ENCODE measurements at places on chromosomes 3 and 15.

DNA sequence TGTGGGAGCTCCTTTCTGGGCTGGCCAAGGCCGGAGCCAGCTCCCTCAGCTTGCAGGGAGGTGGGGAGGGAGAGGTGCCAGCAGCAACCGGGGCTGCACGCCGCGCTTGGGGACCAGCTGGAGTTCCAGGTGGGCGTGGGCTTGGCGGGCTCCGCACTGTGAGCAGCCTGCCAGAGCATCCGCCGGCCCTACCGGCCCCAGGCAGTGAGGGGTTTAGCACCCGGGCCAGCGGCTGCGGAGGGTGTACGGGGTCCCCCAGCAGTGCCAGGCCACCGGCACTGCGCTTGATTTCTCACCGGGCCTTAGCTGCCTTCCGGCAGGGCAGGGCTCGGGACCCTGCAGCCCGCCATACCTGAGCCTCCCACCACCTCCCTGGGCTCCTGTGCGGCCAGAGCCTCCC is 651.0 kb upstream of the ARPP21 start:
- no peak for DNase-seq

- DNase-seq: no peak
These were observed 16.1 kb upstream of the TATDN2 start for GRCh38 chr3:10232137-10232536.

GRCh38 chr3:144626835-144627234 is 655.2 kb downstream of the DIPK2A start:
- no peak for DNase-seq

GRCh38 chr3:40908612-40909011 is 290.7 kb upstream of the CTNNB1 start:
- DNase-seq: no peak
